ENCODE measurements at places on chromosomes 2 and 18.

DNA sequence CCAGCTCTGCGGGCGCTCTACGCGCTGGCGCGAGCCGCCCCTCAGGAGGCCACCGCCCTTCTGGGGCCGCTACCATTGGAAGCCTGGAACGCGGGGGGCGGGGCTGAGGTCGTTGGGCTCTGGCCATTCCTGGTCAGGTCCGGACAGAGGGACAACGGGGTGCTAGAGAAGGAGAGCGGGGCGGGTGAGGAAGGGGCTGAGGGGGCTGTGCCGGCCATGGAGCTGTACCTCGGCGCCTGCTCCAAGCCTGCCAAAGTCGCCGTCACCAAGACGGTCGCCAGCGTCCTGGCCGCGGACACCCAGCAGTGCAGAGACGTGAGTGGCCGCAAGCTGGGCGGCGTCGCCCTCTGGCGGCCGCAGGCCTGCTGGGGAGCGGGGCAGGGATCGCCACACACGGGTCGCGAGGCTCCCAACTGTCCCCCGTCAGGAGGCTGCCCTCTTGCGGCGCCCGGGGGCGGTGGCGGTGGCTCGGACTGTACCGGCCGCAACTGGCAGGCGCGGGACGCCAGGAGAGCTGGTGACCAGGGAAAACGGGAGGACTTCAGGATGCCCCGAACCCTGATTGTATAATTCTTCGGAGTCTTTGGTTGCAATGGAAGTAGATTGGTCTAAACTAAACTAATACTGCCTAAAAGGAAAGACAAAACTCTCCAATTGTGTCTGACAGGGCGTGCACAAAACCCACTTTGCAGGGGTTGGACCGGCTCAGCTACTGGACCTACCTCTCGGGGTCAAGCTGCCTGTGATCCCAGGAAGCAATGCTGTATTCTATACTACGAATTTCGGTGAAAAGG, at the start of gene FSIP2:
Gene FSIP2, plus strand, starts transcription at position 126 of the 794 bp plus-strand sequence. Its CDS starts 91 bp downstream, at position 217.
- DNase-seq, result peak; percentile 3

DNA sequence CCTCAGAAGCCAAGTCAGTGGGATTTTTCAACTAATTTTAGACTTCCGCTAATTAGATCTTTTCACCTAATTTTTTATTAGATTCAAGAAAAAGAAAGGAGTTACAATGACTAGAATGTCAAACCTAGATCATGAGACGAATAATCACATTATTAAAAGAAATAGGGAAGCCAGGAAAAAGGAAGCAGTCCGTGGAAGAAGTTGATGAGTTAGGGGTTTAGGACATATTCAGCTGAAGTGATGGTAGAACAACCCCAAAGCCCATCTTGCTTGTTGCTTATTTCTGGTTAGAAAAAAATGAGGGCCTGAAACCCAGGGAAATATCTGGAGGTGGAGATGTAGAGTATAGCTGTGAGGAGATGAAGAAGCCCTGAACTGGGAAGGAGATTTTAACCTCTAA, 8.0 kb downstream of the KLF7 start:
- no peak for DNase-seq

GRCh38 chr2:172430678-172431077, 3.3 kb downstream of the ITGA6 start:
- no peak for DNase-seq

GRCh38 chr18:54776282-54776977, 51.8 kb upstream of the RAB27B start:
- DNase-seq, result no peak

- no peak for DNase-seq
Observed at GRCh38 chr2:168060986-168061750, 186.2 kb downstream of the STK39 start.

DNA sequence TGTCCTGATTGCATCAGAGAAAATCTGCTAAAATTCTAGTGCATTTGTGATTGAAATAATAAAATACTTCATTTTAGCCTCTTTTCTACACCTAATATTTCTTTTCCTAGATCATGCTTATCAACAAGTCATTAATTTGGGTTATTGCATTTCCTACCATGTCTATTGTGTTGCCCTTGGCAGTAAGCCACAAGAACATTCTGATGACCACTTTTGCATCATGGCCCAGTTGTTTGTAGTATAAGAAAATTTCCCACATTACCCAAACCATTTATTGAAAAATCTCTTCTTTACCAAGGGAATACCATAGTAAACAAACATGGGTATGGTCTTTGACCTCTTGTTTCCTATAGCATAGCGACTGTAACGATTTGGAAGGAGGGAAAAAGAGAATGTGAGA, 76.3 kb downstream of the R3HDM1 start:
- no peak for DNase-seq

- DNase-seq, result no peak
Observed at GRCh38 chr2:21395366-21395765, 271.6 kb downstream of the TDRD15 start.

GRCh38 chr2:232563580-232563979, 13.1 kb downstream of the EIF4E2 start:
- DNase-seq, result no peak

- no peak for DNase-seq
Observed at GRCh38 chr2:215698566-215698965, 262.7 kb upstream of the FN1 start.

DNA sequence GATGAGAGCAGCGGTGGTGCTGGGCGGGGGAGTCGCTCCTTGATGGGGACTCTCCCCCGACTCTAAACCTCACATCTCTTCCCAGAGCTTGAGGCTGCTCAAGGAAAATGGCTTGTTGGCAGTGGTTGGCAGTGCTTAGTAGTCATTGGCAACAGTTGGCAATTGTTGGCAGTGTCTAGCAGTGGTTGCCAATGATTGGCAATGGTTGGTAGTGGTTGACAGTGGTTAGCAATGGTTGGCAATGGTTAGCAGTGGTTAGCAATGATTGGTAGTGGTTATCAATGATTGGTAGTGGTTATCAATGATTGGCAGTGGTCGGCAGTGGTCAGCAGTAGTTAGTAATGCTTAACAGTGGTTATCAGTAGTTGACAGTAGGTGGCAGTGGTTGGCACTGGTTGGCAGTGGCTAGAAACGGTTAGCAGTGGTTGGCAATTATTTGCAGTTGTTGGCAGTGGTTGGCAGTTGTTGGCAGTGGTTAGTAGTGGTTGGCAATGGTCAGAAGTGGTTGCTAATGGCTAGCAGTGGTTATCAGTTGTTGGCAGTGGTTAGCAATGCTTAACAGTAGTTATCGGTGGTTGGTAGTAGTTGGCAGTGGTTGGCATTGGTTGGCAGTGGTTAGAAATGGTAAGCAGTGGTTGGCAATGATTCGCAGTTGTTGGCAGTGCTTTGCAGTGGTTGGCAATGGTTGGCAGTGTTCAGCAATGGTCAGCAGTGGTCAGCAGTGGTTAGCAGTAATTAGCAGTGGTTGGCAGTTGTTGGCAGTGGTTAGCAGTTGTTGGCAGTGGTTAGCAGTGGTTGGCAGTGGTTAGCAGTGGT, 85.4 kb upstream of the OTOS start:
- DNase-seq, result no peak

- peak; percentile 83 for DNase-seq
Observed at GRCh38 chr2:233413559-233414272, 59.4 kb downstream of the DGKD start.

- DNase-seq, result no peak
Observed at GRCh38 chr2:85011098-85011497, 40.1 kb downstream of the KCMF1 start.

DNA sequence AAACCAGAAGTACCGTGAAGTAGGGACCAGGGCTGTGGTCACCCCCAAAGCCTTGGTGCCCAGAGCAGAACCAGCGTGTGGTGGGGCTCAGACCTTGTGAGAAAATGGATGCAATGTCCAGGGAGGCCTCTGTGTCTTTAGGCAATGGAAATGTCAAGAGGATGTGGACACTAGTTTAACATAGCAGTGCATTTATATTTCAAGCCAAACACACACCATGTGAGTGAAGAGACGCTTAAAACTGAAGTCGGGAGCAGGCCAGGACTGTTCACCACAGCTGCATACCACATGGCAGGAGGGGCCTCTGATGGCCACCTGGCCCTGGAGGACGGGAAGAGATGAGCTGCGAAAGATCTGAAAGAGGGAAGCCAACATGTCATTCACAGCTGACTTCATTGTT, 87.3 kb upstream of the LDLRAD4 start:
- DNase-seq, result no peak

DNA sequence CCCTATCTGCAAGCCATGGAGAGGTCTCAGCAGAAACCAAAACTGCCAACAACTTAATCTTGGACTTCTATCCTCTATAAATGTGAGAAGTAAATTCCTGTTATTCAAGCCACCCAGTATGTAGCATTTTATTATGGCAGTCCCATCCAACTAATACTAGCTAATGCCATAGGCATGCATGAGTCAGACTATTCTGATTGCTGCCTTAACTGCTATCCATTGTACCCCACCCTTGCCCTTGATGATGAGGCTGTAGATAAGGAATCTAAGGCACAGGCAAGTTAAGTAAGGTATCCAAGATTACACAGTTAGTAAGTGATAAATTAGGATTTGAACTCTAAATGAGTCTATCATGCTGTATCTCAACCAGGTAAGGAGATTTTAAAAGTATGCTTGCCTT, 223.0 kb downstream of the UBE2E3 start:
- DNase-seq, result no peak

- DNase-seq, result no peak
Observed at GRCh38 chr2:226797289-226797988, 2.2 kb downstream of the IRS1 start.

DNA sequence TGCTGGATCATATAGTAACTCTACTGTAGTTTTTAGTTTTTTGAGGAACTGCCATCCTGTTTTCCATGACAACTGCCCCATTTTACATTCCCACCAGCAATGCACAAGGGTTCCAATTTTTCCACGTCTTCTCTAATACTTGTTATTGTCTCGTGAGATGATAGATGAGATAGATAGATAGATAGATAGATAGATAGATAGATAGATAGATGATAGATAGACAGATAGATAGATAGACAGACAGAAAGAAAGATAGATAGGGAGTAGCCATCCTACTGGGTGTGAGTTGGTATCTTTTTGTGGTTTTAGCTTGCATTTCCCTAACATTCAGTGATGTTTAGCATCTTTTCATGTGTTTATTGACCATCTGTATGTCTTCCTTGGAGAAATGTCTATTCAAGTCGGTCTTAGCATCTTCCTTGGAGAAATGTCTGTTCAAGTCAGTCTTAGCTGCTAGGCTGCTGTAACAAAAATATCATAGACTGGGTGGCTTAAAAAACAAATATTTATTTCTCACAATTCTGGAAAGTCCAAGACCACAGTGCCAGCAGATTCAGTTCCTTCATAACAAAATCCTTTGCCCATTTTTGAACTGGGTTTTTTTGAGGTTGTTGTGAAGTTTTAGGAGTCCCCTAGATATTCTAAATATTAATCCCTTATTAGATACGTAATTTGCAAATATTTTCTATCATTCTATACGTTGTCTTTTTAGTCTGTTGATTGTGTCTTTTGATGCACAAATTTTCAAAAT, 98.5 kb downstream of the BIN1 start:
- DNase-seq, result no peak

- no peak for DNase-seq
Observed at GRCh38 chr18:6575908-6576307, 153.6 kb upstream of the ARHGAP28 start.

GRCh38 chr2:86033751-86034692, 71.7 kb downstream of the POLR1A start:
- peak; percentile 20 for DNase-seq

- no peak for DNase-seq
Observed at GRCh38 chr2:182187130-182187529, 201.5 kb downstream of the PPP1R1C start.

GRCh38 chr18:8659609-8660242, 45.6 kb upstream of the MTCL1 start:
- DNase-seq, result no peak

DNA sequence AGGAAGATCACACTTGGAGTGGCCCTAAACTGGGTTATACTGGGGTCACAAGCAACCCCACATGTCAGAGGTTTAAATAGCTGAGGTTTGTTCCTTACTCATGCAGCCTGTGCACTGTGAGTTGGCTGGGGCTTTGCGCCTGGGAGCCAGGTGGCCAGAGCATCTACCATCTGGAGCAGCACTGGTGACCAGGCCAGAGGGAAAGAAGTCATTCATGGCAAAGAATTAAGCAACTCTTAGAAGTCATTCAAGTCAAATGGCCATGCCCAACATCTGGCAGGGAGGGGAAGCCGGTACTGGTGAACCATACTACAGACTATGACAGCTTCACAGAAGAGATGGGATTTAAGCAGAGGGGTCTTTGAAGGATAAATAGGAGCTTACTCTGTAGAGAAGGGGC, 90.7 kb downstream of the POLR1A start:
- no peak for DNase-seq

- DNase-seq, result no peak
Observed at GRCh38 chr2:120150040-120150482, 73.1 kb downstream of the TMEM185B start.

DNA sequence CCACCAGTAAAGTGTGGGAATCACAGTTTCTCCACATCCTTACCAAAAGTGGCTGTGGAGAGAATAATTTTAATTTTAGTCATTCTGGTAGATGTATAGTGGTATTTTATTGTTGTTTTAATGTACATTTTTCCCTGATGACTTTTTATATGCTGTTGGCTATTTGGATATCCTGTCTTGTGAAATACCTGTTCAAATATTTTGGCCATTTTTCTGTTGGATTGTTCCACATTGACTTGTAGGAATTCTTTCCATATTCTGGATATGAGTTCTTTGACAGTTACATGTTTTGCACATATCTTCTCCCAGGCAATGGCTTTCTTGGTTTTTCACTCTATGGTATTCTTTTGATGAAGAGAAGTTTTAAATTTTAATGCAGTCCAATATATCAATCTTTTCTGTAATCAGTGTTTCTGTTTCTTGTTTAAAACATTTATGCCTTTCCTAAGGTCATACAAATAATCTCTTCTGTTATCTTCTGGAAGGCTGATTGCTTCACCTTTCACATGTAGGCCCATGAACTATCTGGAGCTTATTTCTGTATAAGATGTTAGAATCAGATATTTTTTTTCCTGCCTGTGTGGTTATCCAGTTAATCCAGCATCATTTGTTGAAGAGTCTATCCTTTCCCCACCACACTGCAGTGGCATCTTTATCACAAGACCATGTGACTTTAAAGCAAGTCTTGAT, 19.0 kb downstream of the AFTPH start:
- DNase-seq, result no peak

DNA sequence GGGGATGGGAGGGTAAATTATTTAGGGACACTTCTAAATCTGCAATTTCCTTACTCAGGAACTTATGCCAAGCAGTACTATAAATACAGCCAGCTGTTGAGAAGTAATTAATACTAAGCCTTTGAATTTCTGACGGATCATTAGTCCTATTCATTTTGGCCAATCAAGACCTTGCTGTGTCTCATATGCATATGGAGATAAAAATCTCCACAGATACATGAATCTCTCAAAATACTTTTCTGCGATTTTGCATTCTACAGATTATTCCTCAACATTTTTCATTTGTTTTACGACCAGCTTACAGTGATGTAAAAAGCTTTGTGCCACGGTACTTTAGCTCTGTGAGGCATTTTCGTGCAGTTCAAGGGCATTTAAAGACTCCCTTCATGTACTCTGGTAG, 16.7 kb downstream of the LANCL1 start:
- no peak for DNase-seq

DNA sequence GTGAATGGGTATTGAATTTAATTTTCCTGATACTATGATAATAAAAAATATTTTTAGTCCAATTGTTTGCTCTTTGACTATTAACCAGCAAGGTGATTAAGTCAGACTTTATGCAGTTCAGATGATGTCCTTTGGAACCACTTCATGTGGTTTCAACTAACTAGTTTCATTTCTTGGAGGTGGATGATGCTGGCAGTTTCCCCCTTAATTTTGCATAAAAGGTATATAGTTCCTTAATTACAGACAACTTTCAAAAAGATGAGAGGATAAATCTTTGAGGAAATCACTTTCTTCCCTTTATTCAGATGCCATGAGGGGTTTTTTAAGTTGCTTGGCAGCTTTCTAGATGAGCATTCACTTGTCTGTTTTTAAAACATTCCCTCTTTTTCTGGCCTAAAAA, 223.1 kb downstream of the PHLPP1 start:
- no peak for DNase-seq
